CD4-positive, alpha-beta T cell treated with Interleukin-15 for 4 hours (primary cell): ENCODE measurements at places on chromosomes 6 and 20.

DNA sequence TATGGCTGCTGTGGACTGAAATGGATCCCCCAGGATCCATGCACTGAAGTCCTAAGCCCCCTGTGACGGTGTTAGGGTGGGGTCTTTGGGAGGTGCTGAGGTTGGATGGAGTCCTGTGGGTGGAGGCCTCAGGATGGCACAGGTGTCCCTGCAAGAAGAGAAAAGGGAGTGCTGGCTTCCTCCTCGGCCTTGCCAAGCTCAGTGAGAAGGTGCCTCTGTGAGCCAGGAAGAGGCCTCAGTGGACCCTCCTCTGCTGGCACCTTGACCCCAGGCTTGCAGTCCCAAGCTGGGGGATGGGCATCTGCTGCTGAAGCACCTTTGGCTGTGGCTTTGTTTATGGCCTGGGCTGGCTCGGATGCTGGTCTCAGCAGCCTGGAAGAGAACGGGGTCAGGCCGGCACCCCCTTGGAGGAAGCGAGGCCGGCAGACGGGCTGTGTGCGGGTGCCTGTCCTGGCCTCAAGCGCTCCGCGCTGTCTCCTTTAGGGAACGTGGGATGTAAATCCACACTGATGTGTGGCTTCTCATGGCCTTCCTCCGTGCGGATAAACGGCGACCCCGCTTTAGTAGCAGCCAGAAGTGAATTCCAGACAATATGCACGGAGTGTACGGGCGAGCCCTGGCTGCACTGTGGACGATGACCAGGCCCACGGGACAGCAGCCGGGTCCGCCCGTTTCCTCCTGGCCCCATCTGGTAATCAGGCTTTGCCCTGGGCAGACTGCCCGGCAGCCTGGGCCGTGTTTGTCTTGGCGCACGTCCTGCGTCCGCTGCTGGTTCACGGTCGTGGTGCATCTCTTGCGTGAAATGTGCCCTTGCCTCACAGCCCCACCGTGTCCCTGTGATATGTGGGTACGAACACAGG, 182.6 kb downstream of the ERMARD start:
- DNase-seq: no peak

- no peak for DNase-seq
Measured at GRCh38 chr6:105949869-105950268, 136.3 kb upstream of the PRDM1 start.

DNA sequence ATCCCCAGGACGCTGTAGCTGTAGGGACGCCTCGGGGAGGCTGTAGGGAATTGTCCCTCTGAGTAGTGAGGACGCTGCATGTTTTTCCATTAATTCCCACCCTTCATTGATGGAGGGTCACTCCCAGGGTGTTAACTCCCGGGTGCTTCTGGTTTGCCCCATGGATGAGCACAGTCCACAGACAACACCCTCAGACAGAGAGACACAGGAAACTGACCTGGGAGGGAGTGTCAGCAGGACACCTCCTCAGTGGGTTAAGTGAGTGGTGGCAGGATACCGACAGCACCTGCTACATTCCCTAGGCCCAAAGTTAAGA, 53.5 kb downstream of the LINC00237 start:
- no peak for DNase-seq

- no peak for DNase-seq
Measured at GRCh38 chr6:21138336-21139069, 455.0 kb upstream of the SOX4 start.

DNA sequence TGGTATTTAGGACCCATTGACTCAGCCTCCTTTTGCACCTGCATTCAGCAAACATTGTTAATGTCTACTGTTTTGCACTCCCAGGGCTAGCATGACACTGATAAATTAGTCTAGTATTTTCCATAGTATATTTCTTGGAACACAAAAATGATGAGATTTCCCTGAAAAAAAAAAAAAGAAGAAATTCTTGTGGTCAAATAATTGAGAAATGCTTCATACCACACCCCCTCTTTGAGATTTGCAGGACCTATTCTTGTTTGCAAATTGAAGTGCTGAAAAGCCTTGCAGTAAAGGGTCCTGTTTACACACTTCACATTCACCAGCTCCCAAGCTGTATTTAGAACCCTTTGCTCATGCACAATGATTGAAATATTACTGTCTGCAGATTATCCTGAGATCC, 36.3 kb upstream of the CLIC5 start:
- no peak for DNase-seq

DNA sequence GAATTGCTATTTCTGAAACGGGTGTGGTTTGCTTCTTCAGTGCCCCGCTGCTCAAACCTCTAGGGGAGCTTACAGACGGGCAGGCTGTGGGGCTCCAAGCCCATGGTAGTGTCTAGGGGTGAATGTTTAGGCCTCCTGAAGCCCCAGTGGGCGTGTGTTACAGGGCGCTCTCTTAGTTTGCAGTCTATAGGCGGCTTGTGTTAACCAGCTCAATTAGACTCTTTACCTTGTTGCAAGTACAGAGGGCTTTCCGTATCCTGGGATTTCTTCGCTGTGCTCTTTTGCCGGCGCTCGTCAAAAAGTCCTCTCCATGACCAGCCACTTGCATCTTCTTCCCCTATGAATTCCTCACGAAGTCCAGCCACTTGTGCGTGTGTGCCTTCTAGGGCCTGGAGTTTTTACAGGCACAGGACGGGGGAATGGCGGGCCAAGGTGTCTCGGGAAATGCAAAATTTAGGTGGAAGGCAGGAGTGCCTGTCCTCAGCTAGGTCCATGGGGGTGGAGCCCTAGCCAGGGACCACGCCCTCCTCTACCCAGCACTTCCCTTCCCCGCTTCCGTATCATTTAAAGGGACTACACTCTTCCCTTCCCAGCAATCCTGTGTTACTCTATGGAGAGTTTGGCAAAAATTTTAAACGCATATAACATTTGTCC, 94.5 kb downstream of the HTR1B start:
- no peak for DNase-seq

- no peak for DNase-seq
Measured at GRCh38 chr6:37845930-37846329, 26.4 kb downstream of the ZFAND3 start.

GRCh38 chr20:52179331-52180179, 12.0 kb downstream of the ZFP64 start:
- DNase-seq: no peak

DNA sequence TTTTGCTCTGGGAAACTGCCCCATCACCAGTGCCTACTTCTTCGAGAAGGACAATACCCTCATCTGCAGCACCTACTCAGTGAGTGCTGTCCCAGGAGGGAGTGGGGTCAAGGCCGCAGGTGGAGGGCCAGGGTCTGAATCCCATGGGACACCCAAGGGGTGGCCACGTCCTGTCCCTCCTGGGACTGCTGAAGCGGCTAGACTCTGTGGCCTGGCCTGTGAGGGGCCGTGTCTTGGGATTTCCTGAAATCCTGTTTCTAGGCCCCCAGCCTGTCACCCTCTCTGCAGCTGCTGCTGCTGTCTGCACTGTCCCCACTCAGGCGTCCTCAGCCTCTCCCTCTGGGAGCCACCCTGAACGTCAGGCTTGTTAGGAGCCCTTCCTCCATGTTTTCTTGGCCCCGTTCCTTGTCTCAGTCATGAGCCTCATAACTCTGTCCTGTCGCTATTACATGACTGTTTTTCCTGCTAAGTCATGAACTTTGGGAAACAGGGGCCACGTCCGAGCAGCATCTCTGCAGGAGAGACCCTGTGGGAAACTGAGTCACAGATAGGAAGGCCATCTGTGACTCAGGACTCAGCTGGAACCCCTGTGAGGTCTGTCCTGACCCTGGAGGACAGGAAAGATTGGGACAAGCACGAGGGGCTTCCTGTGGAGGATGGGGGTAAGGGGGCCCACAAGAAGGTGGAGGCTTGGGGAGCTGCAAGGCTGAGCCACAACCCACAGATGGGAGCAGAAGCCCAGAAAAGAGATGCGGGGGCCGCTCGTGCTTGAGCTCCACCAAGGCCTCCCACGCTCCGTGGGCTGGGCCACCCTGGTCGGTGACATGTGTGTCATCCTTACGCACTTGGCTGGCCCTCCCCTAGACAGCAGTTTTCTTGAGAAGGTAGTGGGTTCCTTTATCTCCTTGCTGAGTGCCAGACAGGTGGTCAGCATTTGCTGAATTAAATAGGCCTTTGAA, 49.9 kb downstream of the EFCAB8 start:
- no peak for DNase-seq

DNA sequence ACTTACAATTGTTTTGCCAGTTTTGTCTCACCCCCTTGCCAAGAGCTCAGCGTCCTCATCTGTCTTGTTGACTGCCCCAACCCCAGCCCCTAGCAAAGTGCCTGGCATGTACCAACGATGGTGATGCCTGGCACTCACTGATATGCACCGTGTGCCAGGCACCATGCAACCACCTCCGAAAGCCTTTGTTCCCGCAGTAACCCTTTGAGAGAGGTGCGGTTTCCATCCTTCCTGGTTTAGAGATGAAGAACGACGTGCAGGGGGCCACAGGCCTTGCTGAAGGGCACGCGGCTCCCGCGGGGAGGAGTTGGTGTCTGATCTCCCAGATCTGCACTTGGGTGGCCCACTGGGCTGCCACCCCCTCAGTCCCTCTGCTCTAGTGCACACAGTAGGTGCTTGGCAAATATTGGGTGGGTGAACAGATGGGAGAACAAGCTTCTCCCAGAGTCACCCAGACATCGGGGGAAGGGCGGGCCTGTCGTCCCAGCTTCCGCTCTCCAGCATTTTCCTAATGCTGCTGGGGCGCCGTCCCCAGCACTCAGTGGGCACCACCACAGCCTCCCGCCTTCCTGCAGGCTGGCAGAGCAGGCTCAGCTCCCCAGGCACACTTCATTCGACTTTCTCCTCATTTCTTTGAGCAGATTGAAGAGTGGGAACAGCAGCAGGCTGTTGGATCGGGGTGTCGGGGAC, 35.3 kb downstream of the DLGAP4 start:
- DNase-seq: no peak

DNA sequence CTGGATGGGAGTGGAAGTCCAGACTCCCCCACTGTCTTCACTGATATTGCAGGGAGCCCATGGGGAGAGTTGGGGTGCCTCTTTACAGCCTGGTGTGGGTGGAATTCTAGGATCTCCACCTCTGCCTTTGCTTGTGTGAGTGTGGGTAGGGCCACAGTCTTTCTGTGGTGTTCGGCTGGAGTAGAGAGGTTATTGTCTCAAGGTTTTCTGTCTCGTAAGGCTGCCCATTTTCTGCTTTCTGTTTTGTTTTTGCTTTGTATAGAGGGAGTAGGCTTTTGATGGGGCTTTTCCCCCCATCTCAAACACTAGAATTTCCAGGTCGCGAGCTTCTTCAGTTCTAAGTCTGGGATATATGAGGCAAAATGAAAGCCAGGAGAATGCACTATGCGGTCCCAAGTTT, 40.4 kb upstream of the ELMO2 start:
- no peak for DNase-seq

GRCh38 chr6:17042422-17043147, 59.3 kb upstream of the STMND1 start:
- DNase-seq: no peak

DNA sequence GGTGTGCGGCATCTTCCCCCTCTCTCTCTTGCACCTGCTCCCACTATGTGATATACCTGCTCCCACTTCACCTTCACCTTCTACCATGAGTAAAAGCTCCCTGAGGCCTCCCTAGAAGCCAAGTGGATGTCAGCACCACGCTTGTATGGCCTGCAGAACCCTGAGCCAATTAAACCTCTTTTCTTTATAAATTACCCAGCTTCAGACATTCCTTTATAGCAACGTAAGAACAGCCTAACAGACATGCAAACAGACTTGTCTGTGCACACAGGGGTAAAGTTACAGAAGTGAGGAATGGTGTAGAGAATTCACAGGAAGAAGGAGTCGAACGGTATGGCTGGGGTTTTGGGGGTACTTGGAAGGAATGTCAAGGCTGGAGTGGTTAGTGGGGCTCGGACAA, 14.8 kb upstream of the TGM2 start:
- DNase-seq: no peak

DNA sequence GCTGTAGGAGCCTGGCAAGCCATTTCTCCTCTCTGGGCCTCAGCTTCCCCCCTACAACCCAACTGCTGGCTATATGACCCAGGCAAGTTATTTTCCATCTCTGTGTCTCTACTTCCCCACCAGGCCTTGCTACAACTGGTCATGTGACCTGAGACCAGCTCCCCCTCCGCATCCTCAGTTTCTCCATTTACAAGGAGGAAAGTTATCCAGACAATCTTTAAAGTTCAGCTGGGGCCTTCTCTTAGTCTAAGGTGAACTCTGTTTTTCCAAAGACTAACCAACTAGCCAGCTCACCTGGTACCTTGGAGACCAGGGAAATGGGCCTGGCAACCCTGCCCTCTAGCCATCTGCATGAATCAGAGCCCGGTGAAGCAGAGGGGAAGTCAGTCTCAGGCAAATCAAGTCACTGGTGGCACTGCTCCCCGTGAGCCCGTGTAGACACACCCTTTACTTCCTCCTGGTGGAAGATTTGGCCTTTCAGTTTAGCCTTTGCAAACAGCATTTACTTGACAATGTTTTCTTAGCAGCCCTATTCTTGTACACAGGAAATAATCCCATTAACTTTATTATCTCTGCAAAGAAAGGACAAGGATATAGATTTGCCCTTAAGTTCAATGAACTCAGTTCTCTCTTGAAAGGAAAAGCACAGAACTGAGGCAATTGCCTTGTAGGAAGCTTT, 157.7 kb downstream of the VEGFA start:
- DNase-seq: no peak

DNA sequence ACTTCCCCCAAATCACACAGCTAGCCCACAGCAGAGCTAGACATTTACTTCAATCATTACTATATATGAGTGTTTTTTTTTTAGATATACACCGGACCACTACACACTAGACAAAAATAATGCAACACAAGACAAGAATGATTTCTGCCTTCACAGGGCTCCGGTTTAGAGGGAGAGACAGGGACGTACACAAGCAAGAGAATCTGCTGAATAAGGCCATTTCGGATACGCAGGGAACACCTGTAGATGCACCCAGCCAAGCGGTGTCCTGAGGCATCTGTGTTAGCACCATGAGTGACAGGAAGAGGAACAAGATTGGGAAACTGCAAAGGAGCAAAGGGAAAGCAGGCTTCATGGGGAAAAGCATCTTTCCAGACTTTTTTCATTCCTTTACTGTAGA, 45.7 kb downstream of the HS3ST5 start:
- DNase-seq: no peak

DNA sequence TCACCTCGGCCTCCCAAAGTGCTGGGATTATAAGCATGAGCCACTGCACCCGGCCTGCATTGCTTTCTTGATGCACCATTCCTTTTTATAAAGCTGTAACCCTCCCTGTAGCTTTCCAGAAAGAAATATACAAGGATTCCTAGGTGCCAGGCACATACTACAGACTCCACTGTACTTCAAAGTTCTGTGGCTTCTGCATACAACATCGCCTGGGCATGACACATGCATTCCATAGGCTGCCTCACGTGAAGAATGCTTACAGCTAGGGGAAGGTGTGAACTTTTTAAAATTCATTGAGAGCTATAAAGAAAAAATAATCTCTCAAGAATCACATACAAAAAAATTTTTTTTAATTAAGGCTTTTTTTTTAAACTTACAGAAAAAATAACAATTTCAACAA, 50.2 kb downstream of the TRAM2 start:
- no peak for DNase-seq

GRCh38 chr20:39799366-39799965, 837.3 kb downstream of the DHX35 start:
- DNase-seq: no peak

DNA sequence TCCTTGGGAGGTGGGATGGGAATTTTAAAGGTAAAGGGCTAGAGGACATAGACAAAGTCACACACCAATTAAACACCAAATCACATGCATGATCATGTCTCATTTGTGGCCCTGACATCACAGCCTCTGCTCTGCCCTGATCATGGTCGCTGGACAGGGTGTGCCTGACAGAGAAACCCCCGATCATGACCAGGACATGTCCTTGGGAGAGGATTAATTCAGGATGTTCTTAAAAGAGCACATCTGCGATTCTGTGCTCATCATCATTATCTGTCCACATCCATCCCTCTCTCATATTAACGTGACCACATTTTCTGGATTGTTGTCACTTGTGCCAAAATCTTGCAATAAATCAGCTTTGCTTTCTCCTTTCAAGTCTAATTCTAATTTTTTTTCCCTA, 7.7 kb upstream of the PBOV1 start:
- no peak for DNase-seq
